Smooth muscle cell of the umbilical artery (primary cell): ENCODE measurements at places on chromosomes 7 and 10. TPM values are rescaled to one million over a fixed set of nuclear protein-coding genes. Genes with fewer than 3 reads are reported as not detected.

The SRRT gene
- total RNA-seq: 28.2 and 46.3 TPM in 2 replicates

The DBF4 gene
- 6.8 and 22.5 TPM in 2 replicates for total RNA-seq

The DNAJC12 gene
- 5.1 and 13.1 TPM in 2 replicates for total RNA-seq

The PAPOLB gene
- total RNA-seq: 0.05 TPM in 1 of 2 replicates, not detected in the other

The TUBB8 gene
- not detected in 2 replicates for total RNA-seq

The ZNF488 gene
- under 0.01 TPM in 1 of 2 replicates, not detected in the other for total RNA-seq

The IGF2BP3 gene
- 17.2 and 53.6 TPM in 2 replicates for total RNA-seq

The HMX3 gene
- not detected in 2 replicates for total RNA-seq

The NUTM2A gene
- 0.30 and 0.37 TPM in 2 replicates for total RNA-seq

The BLNK gene
- total RNA-seq: not detected in 2 replicates

The FGL2 gene
- total RNA-seq: 0.09 and 0.30 TPM in 2 replicates

The FAM180A gene
- total RNA-seq: 7.2 TPM in 1 of 2 replicates, not detected in the other

The FAM25A gene
- total RNA-seq: not detected in 2 replicates

The SPDYE1 gene
- not detected in 2 replicates for total RNA-seq
